Activated CD8-positive, alpha-beta memory T cell treated with anti-CD3 and anti-CD28 coated beads, Interleukin-2, amount 50 U/mL, for 4 hours (primary cell): ENCODE measurements at places on chromosomes 7 and 10.

- no peak for DNase-seq
These were observed 104.5 kb downstream of the GRID1 start for GRCh38 chr10:86261941-86262687.

DNA sequence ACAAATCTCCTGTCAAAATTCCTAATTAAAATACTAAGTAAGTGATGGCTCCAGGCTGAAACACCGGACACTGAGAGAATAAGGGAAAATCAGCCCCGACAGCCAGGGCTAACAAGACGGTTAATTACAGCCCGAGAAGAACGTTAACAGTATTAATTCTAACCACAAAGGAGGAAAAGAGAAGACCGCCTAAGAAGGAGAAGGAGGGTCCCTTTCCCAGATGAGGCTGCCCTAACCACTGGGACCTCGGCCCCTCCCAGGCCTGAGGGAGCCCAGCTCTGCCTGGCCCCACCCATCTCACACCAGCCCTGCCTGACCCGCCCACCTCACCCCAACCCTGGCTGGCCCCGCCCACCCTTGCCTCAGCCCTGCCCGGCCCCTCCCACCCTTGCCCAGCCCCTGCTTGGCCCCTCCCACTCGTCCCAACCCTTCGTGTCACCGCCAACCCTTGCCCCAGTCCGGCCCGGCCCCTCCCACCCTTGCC, 51.3 kb downstream of the PWWP2B start:
- peak; percentile 43 for DNase-seq

- no peak for DNase-seq
These were observed 13.5 kb downstream of the IKZF1 start for GRCh38 chr7:50317697-50318669.

- no peak for DNase-seq
These were observed 36.3 kb upstream of the TOMM7 start for GRCh38 chr7:22858640-22859561.

DNA sequence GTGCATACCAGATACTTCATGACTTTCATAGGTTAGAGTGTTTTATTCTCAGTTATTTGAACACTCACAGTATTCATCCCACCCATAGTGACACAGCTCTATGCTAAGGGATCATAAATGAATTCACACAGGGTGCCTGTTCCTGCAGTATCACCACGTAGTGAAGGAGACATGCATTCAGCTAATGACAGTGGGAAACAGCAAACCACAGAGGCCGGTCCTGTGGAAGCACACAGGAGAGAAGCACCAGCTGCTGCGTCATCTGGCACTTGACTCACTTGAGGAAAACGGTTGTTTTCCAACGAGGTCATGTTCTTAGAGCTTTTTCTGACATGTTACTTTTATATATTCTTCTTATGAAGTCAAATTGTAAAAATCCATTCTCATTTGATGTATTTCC, 73.0 kb downstream of the UBE3C start:
- DNase-seq: no peak

GRCh38 chr10:6411436-6411835, 168.6 kb downstream of the PRKCQ start:
- DNase-seq: no peak

DNA sequence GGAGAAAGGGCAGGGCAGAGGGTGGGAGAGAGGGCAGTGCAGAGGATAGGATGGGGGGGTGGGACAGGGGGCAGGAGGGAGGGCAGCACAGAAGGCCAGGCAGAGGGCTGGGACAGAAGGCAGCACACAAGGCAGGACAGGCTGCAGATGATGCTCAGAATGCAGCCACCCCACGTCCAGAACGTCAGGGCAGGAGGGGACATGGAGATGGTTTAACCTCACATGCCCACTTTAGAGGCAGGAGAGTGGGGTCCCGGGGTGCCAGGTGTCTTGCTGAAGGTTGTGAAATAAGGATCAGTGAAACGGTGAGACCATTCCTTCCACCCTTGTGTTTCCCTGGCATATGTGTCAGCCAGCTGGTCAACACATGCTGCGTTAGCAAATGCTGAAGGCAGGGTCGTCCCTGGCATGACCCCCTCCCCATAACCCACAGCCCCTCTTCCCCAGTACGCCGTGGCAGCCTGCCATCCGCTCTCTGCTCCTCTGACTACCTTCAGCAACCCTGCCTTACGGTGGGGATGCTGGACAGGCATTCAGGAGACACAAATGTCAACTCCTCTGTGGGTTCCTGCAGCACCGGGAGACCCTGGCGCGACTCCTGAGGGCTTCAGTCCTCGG, 592.1 kb downstream of the DNAJB6 start:
- peak; percentile 7 for DNase-seq

GRCh38 chr7:108503112-108504026, 22.6 kb downstream of the PNPLA8 start:
- DNase-seq: no peak
